ENCODE measurements at places on chromosomes 1 and 21.

DNA sequence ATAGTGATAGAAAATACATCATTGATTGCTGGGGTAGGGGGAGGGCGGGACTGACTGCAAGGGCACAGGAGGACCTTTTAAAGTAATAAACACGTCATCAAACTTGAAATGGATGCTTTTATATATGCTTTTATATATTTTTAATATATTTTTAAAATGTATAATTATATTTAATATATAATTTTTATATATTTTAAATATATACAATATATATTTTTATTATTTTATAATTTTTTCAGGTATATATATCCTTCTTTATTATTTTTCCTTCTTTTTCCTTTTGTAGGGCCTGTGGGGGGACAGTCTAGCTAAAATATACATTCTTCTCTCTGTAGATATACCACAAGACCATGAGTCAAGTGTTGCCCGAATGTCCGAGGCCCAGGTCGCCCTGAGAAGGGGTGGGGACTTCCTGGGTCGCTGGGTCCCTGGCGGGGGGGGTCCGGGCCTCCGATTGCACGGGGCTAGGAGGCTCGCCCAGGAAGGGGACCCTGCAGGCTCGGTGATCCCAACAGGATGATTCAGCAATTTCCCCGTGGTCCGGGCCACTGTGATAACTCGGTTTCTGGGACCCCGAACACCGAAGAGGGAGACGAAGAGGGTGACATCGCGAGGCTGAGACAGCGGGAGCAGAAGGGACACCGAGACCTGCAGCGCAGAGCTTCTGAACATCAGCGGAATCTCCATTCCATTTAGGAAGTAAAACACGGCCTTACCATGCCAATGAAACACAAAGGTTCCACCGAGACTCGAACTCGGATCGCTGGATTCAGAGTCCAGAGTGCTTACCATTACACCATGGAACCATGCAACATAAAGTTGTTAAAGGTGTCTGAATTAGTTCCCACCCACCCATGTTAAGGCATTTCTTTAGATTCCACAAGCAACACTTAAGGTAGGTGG is 112.5 kb upstream of the NBPF11 start:
- DNase-seq: no peak

DNA sequence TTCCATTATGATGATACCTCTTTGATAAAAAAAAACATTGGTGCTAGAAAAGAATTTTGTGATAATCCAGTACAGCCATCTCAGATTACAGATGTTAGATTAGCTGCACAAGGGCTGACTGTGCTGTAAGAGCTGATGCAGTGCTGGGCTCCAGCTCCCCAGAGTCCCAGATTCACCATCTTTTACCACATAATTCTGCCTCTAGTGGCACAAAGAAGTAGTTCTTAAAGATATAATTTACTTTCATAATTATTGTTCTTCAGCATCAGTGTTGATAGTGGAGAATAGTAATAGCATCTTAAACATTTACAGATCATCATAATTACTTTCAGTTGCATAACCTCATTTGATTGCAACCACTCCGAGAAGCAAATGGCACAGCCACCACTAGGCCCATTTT is 262.1 kb downstream of the BRINP2 start:
- no peak for DNase-seq

- no peak for DNase-seq
Measured at GRCh38 chr1:222006715-222007114, 264.8 kb upstream of the DUSP10 start.

DNA sequence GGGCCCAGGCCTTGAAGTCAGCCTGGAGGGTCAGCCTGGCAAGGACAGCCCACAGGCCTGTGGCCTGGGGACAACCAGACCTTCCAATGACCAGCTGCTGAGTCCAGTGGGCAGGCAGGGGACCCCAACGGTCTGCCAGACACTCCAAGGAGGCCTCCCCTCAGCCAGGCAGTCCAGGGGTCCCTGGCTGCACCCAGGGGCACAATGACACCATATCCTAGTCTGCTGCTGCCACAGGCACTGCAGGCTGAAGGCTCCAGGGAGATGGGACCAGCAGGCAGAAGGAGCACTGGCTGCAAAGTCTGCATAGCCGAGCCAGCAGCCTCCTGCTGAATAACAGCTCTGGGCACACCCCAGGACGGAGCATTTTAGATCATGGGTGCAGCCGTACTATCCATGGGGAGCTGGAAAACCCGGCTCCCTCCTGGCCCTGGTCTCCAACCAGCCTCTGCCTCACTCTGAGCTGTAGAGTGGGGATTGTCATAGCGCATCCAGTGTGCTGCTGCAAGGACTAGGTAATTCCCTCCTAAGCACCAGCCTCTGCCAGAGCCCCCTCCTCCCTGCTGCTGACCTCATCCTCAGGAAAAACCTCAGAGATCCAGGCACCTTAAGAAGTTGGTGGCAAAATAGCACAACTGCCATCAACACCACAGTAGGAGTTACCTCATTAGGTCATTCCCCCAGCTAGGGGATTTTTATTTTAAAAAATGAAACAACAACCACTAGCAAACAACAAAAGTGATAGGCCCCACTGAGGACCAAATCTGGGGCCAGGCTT is 4.8 kb upstream of the LAPTM5 start:
- no peak for DNase-seq

DNA sequence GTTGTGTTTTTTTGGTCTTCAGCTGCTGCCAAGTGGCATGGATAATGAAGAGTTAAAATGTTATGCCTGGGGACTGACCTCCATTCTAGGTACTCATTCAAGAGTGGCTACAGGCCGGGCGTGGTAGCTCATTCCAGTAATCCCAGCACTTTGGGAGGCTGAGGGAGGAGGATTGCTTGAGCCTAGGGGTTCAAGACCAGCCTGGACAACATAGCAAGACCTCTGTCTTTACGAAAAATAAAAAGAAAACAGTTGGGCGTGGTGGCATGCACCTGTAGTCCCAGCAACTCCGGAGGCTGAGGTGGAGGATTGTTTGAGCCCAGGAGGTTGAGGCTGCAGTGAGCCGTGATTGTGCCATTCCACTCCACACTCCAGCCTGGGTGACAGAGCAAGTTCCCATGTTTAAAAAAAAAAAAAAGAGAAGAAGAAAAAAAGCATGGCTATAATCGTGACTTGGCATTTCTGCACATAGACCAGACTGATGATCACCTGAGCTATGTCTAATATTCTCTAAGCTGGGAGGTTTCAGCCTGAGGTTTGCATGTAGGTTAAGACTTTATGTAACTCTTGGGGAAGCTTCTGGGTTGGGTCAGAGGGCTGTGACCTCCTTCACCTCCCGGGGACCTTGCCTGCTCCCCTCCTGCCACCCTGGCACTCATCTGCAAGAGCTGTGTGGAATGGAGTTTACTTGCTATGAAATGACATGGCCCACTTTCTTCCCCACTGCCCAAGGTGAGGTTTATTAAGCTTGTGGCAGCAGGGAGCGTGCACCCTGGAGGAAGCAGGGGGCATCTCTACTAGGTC is 51.3 kb downstream of the DHRS3 start:
- no peak for DNase-seq

- DNase-seq: peak; percentile 29
Measured at GRCh38 chr1:201751872-201752271, 77.1 kb upstream of the IPO9 start.

GRCh38 chr1:6776389-6776788 is 8.9 kb upstream of the CAMTA1 start:
- DNase-seq: no peak

DNA sequence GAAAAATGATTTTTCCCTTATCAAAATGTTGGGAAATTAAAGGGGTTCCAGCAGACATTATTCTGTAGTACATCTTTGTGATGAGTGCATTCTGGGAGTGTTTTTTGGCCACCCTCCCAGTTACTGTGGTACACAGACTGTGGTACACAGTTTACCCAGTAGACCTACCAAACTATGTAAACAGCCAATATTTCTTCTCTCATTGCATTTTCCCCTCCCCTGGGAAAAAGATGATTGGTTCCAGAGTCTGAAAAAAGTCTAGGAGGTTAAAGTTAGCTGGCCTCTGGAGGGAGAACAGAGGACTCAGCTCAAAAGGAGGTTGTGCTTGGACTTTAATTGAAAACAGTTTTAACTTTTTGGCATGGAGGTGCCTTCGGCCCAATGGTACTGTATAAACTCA is 42.5 kb downstream of the PGM1 start:
- no peak for DNase-seq

DNA sequence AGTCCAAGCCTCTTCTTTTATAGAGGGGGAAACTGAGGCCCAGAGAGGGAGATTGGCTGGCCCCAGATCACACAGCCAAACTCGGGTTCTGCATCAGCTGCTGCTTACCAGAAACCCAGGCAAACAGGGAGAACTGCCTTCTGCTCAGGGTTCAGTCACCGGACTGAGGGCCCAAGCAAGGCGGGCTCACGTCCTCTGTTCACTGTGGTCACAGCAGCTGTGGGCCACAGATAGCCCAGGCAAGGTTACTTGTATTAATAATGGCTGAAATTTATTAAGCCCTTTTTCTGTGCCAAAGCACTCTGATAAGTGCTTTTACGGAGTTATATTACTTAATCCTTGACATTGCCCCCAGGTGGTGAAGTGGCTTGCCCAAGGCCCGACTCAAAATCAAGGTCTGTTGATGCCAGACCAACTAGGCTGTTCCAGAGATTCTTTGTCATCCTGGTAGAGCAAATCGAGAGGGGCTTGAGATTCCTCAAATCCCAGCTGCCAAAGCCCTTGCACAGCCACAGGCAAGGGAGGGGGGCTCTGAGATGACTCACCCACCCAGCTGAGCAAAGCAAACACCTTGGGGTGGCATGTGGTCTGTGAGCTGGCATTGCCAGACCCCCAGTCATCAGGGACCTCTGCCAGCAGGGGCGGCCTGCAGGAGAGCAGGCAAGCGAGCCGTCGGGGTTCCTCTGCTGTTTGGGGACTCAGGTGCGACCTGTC is 36.5 kb downstream of the EPHB2 start:
- DNase-seq: no peak

- DNase-seq: no peak
Measured at GRCh38 chr1:218852527-218852926, 321.2 kb upstream of the LYPLAL1 start.

GRCh38 chr1:54356680-54357147 is 49.5 kb downstream of the SSBP3 start:
- DNase-seq: no peak

GRCh38 chr1:7783178-7783711 is 846 bp upstream of the PER3 start:
- peak; percentile 87 for DNase-seq

DNA sequence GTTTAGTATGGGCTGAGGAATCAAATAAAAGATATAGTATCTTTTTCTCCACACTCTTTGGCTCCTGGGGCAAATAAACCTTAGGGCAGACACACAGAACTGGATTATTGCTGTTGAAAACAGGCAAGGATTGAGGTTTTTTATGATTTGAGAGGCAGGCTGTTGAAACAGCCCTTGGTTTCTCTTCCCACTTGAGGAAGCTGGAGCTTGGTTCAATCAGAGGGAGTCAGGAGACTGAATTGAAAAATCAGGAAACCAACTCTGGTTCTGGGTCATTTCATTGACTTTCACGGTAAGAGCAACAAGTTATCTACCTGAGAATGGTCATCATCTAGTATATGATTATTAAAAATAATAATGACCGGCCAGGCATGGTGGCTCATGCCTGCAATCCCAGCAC is 108.4 kb downstream of the CNIH3 start:
- DNase-seq: no peak

GRCh38 chr1:6445062-6445763 is 20.6 kb downstream of the ESPN start:
- DNase-seq: peak; percentile 62

DNA sequence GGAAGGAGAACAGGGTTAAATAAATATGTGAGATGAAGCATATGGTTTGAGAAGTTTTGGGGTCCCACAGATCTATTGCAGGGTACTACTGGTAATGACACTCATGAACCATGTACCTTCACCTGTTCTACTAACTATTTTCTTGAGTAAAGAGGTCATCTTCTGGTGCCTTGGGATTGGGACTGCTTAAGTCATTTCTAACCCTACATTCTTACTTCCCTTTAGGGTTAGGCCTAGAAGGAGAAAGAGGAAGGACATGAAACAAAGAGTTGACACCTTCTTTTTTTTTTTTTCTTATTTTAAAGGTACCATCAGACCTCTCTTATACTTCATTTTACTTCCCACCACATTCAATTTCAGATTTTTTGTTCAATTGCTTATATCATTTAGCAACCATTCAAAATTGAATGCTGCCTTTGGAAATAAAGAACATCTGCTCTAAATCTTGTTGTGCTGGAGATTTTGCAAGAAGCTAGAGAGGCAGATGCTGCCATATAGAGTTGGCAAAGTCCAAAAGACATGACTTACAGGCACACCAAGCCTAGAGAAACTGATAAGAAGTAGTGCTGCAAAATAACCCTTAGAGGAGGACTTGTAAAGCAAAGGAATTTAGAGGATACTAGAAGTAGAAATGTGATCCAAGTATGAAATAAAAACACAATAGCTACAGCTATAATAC is 374.4 kb upstream of the ST6GALNAC5 start:
- DNase-seq: no peak

- DNase-seq: no peak
Measured at GRCh38 chr1:26724118-26724517, 28.3 kb downstream of the ARID1A start.

GRCh38 chr1:230900984-230901383 is 32.7 kb upstream of the C1orf198 start:
- DNase-seq: no peak

- peak; percentile 39 for DNase-seq
Measured at GRCh38 chr1:43706598-43707189, 642 bp upstream of the ST3GAL3 start.

DNA sequence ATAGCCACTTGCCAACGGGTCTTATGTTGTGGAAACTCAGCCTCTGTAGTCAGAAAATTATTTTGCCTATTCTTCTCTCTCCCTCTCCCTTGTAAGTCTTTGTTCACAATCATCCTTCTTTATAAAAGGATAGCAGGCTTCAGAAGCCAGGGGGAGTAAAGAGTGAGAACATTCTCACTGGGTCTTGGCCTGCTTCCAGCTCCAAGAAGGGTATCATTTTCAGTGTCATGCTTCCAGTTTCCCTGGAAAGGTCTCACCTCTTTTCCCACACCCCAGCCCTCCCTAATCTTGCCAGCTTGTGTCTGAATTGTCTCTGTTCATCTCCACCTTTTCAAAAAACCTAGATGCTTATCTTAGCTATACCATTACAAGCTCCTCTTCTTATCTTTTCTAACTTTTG is 346.2 kb upstream of the LRRC7 start:
- DNase-seq: no peak

- DNase-seq: no peak
Measured at GRCh38 chr1:84504580-84505492, 1.4 kb upstream of the SPATA1 start.

GRCh38 chr1:19648689-19649088 is 4.6 kb downstream of the NBL1 start:
- DNase-seq: no peak

DNA sequence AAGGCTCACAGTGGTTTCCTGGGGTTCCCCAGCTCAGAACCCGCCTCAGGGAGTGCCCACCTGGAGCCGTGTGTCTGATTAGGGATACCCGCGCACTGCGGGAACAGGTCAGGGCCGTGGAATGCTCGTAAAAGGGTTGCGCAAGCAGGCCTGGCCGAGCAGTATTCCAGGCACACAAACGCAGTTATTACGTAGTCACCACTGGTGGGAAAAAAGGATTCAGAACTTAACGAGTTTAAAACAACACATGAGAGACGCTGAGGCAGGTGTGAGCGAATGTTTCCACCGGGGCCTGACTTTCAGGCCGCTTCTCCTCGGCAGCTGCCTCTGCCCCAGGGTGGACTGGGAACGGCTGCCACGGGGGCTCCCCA is 18.2 kb downstream of the PLCH2 start:
- DNase-seq: peak; percentile 75
